Pancreas (tissue), 10 donors: ENCODE measurements at places on chromosomes 13 and 19. TPM values are rescaled to one million over a fixed set of nuclear protein-coding genes. Genes with fewer than 3 reads are reported as not detected.
A peak's percentile ranks its signal among the peaks of the same experiment; 100 is the strongest.

- H3K4me3 ChIP-seq = peak within 1 kb of the TSS; percentile 62
- no peaks in the 10 kb centered on the region for H3K36me3 ChIP-seq
- H3K4me1 ChIP-seq = peaks cover 3% of the 10 kb centered on the region
- DNase-seq = peak; percentile 86
- no peak within 1 kb of the TSS for H3K27ac ChIP-seq
Measured at GRCh38 chr19:45340232-45340898, at the start of gene KLC3. KLC3 (plus strand) TSS chr19:45340750; CDS start chr19:45345542, 4,792 bp downstream.

- H3K4me1 ChIP-seq = peaks cover 12% of the 10 kb centered on the region
- H3K27me3 ChIP-seq = no peaks in the 10 kb centered on the region
- H3K27ac ChIP-seq = no peak overlapping the region
- peaks cover 5% of the 10 kb centered on the region for H3K36me3 ChIP-seq
- no peak overlapping the region for H3K4me3 ChIP-seq
Measured at GRCh38 chr19:2274931-2275535, 6.9 kb downstream of the PEAK3 start.

Gene DUS3L
- 66.6 TPM for polyA plus RNA-seq

GRCh38 chr19:29507081-29507860, 18.5 kb upstream of the VSTM2B start:
- H3K36me3 ChIP-seq = no peaks in the 10 kb centered on the region
- no peaks in the 10 kb centered on the region for H3K4me1 ChIP-seq
- H3K27me3 ChIP-seq = no peaks in the 10 kb centered on the region
- DNase-seq = no peak
- no peak overlapping the region for H3K4me3 ChIP-seq
- H3K27ac ChIP-seq = no peak overlapping the region

Gene NFIX
- 8.3 TPM for polyA plus RNA-seq

- no peak for DNase-seq
- no peaks in the 10 kb centered on the region for H3K36me3 ChIP-seq
- H3K4me1 ChIP-seq = no peaks in the 10 kb centered on the region
- no peak overlapping the region for H3K4me3 ChIP-seq
Measured at GRCh38 chr13:96248996-96249395, 159.1 kb downstream of the HS6ST3 start.

Gene ZNF540
- 5.5 TPM for polyA plus RNA-seq

Gene BEST2
- not detected for polyA plus RNA-seq

DNA sequence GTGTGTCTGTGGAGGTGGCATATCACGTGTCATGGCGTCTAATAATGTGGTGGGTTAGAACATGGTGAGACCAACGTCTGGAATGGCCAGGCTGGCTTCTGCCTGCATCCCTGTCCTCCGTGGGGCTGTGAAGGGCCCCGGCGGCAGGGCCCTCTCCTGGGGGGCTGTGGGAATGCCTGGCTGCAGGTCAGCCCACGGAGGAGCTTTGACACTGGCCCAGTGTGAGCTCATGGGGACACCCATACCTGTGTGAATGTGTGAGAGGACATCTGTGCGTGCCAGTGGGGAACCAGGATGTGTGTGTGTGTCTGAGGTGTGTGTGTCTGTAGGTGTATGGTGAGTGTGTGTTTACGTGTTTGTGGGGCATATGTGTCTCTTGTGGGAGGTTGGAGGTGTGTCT, 300.1 kb downstream of the TEX29 start:
- no peak overlapping the region for H3K27ac ChIP-seq
- H3K4me1 ChIP-seq = no peaks in the 10 kb centered on the region
- no peak overlapping the region for H3K4me3 ChIP-seq
- no peaks in the 10 kb centered on the region for H3K36me3 ChIP-seq
- no peaks in the 10 kb centered on the region for H3K27me3 ChIP-seq

DNA sequence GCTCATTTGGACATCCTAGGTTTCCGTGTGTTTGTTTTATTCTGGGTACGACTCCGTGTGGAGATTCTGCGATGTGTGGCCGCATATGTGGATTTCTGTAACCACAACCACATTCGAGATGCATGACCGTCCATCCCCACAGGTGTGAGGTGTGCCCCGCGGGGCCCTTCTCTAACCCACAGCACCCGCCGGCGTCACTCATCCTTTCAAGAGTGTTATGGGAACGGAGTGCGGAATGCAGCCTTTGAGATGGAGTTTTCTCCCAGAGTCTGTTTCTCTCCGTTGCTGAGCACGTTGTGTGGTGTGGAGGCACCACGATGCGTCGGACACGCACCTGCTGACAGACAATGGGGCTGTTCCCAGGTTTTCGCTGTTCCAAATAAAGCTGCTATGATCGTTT, 40.0 kb downstream of the C13orf46 start:
- H3K4me3 ChIP-seq = no peak overlapping the region
- no peaks in the 10 kb centered on the region for H3K36me3 ChIP-seq

DNA sequence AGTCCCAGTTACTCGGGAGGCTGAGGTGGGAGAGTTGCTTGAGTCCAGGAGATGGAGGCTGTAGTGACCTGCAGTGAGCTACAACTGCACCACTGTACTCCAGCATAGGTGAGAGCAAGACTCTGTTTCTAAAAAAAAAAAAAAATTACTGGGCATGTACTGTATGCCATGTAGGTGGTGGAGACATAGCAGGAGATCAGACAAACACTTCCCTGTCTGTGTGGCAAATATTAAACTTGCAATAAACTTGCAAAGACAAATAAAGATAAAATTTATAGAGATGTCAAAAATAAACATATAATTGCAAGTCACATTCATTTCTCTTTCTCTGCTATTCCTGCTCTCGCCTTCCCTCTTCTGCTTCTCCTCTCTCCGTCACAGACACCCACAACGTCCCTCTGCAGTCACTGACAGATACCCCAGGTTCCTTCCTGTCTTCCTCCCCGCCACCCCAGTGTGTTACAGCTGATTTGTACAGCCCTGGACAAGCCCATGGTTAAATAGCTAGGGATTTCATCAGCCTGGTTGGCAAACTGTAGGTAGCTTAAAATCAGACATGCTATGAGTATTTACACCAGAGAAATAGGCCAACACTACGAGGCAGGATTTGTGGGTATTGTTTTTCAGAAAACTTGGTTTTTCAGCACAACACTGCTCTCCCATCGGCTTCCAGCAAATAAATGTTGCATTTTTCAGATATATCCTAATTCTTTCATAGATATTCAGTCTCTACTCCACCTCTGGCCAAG, 1.3 kb upstream of the CD177 start:
- no peak overlapping the region for H3K4me3 ChIP-seq
- no peaks in the 10 kb centered on the region for H3K36me3 ChIP-seq
- no peak overlapping the region for H3K27ac ChIP-seq
- no peak for DNase-seq
- no peaks in the 10 kb centered on the region for H3K4me1 ChIP-seq

Gene BCAM
- 99.5 TPM for polyA plus RNA-seq

- H3K27me3 ChIP-seq = no peaks in the 10 kb centered on the region
- H3K36me3 ChIP-seq = no peaks in the 10 kb centered on the region
- no peak overlapping the region for H3K27ac ChIP-seq
- H3K4me1 ChIP-seq = peaks cover 50% of the 10 kb centered on the region
Measured at GRCh38 chr19:15268192-15268927, 36.1 kb upstream of the EPHX3 start.

GRCh38 chr13:28432816-28433560, 61.9 kb downstream of the FLT1 start:
- no peaks in the 10 kb centered on the region for H3K36me3 ChIP-seq
- H3K4me1 ChIP-seq = no peaks in the 10 kb centered on the region
- no peak overlapping the region for H3K27ac ChIP-seq
- DNase-seq = no peak

DNA sequence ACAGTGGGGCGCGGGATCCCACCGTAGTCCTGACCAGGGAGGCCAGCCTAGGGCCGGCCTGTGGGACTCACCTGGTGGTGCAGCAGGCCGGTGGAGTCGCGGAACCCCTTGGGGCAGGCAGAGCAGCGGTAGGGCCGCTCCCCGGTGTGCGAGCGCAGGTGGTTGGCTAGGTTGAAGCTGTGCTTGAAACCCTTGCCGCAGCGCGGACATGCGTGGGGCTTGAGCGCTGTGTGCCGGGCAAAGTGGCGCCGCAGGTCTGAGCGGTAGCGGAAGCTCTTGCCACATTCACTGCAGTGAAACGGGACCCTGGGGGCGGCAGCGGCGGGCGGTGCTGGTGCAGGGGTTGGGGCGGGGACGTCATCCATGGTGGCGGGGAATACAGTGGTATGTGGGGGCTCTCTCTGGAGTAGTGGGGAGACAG, 1.8 kb downstream of the FIZ1 start:
- H3K27ac ChIP-seq = no peak overlapping the region
- DNase-seq = peak; percentile 55
- no peaks in the 10 kb centered on the region for H3K4me1 ChIP-seq
- H3K36me3 ChIP-seq = peaks cover 3% of the 10 kb centered on the region

DNA sequence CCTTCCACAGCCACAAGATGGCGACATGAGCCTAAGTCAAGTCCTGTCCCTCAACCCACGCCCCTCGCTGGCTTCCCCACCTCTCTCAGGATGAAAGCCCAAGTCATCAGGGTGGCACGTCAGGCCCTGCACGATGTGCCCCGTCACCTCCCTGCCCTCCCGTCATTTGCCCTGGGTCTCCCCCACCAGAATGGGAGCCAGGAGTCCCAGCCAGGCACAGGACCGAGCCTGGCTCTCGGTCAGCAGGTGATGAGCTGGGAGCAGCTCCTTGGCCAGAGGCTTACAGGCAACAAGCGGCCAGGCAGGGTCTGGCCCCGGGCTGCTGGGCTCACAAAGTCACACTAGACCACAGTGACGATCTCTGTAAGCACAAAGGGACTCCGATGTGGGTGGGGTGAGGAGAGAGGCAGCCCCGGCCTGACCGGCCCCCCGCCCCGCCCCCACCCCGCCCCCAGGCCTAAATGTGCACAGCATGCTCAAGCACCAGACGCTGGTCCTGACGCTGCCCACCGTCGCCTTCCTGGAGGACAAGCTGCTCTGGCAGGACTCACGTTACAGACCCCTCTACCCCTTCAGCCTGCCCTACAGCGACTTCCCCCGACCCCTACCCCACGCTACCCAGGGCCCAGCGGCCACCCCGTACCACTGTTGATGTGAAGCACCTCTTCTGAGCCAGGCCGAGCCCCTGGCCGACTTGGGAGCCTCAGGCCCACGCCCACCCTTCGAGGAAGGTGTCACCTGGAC, 7.3 kb downstream of the MRPL4 start:
- peak overlapping the region; percentile 4 for H3K27ac ChIP-seq
- H3K27me3 ChIP-seq = no peaks in the 10 kb centered on the region
- no peaks in the 10 kb centered on the region for H3K4me1 ChIP-seq
- H3K36me3 ChIP-seq = no peaks in the 10 kb centered on the region
- H3K4me3 ChIP-seq = no peak overlapping the region

- no peaks in the 10 kb centered on the region for H3K4me1 ChIP-seq
- no peak for DNase-seq
- no peaks in the 10 kb centered on the region for H3K36me3 ChIP-seq
- no peak overlapping the region for H3K27ac ChIP-seq
Measured at GRCh38 chr13:51714663-51715168, 89.2 kb downstream of the DHRS12 start.

DNA sequence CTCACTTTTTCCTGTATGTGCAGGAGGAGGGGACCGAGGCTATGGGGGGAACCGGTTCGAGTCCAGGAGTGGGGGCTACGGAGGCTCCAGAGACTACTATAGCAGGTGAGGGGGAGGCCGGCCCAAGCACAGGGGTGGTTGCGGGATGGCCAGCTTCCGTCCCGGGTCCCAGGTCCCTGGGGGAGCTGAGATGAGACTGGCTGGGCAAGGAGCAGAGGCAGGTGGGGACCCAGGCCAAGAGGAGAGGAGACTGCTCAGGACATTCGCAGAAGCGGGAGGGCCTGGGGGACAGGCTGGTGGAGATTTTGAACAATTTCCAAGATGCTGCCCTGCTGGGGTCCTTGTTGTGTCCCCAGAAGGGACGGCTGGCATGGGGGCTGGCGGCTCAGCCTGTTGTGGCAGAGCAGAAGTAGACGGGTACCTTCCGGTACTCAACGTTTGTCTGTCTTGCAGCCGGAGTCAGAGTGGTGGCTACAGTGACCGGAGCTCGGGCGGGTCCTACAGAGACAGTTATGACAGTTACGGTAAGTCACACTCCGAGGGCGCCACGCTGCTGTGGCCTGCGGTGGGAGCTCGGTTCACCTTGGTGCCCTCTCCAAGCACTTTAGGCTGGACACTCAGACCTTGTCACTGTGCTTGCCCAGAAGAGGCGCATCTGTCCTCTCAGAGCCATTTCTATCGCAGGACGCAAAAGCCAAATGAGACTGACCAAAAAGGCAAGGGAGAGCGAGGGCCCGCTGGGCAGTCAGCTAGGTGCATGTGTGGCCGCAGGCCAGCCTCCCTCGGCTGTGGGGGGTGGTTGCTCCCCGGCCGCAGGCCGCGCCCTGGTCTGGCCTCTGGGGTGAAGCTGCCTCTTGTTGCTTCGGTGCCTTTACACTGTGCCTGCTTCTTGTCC, 2.6 kb downstream of the CIRBP start:
- peaks cover 46% of the 10 kb centered on the region for H3K4me1 ChIP-seq
- peak overlapping the region; percentile 70 for H3K4me3 ChIP-seq
- peaks cover 40% of the 10 kb centered on the region for H3K36me3 ChIP-seq
- no peak for DNase-seq

Gene THAP8
- 3.2 TPM for polyA plus RNA-seq

Gene SKA3
- 0.16 TPM for polyA plus RNA-seq

GRCh38 chr13:24160458-24161009, at the start of gene SPATA13:
SPATA13 (plus strand) TSS chr13:24160720; CDS start chr13:24222930, 62,210 bp downstream.
- H3K27me3 ChIP-seq = no peaks in the 10 kb centered on the region
- peaks cover 21% of the 10 kb centered on the region for H3K4me1 ChIP-seq
- DNase-seq = peak; percentile 99
- peak within 1 kb of the TSS; percentile 99 for H3K27ac ChIP-seq

- H3K27me3 ChIP-seq = no peaks in the 10 kb centered on the region
- H3K36me3 ChIP-seq = no peaks in the 10 kb centered on the region
- no peak overlapping the region for H3K27ac ChIP-seq
- no peak for DNase-seq
- H3K4me3 ChIP-seq = no peak overlapping the region
Measured at GRCh38 chr13:62087124-62087523, 671.5 kb upstream of the PCDH20 start.

DNA sequence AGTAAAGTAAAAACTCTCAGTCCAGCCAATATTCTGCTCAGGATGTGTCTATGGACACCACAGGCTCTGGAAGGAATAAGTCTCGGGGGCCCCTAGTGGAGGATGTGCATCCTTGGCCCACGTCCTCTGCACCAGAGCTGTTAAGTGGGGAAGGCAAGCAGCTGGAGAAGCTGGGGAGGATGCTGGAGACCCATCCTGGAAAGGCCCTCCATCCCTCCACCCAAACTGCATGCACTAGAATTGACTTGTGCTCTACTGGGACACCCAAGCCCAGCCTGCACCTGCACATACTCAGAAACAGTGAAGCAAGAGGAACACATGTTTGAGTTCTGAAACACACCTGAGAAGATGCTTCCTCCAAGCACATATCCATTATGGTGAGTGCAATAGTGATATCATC, 307.8 kb downstream of the TSHZ3 start:
- no peak overlapping the region for H3K27ac ChIP-seq
- H3K36me3 ChIP-seq = no peaks in the 10 kb centered on the region
- H3K27me3 ChIP-seq = no peaks in the 10 kb centered on the region
- no peak for DNase-seq

GRCh38 chr19:36488846-36489117, 579 bp downstream of the ZNF566 start:
- H3K4me3 ChIP-seq = peak overlapping the region; percentile 78
- DNase-seq = no peak
- H3K27me3 ChIP-seq = no peaks in the 10 kb centered on the region
- no peaks in the 10 kb centered on the region for H3K4me1 ChIP-seq
- H3K27ac ChIP-seq = peak overlapping the region; percentile 95

GRCh38 chr13:71621174-71622124, 245.6 kb downstream of the DACH1 start:
- H3K4me1 ChIP-seq = no peaks in the 10 kb centered on the region
- H3K36me3 ChIP-seq = no peaks in the 10 kb centered on the region
- H3K27me3 ChIP-seq = no peaks in the 10 kb centered on the region
- DNase-seq = no peak
